CD8-positive, alpha-beta T cell (primary cell): ENCODE measurements at places on chromosomes 2 and 18.

- no peak for DNase-seq
Measured at GRCh38 chr2:52292801-52293200, 1260.9 kb upstream of the NRXN1 start.

- DNase-seq: no peak
Measured at GRCh38 chr2:152565884-152566727, 151.2 kb downstream of the PRPF40A start.

GRCh38 chr2:134452042-134452733 is 198.3 kb downstream of the MGAT5 start:
- DNase-seq: no peak

DNA sequence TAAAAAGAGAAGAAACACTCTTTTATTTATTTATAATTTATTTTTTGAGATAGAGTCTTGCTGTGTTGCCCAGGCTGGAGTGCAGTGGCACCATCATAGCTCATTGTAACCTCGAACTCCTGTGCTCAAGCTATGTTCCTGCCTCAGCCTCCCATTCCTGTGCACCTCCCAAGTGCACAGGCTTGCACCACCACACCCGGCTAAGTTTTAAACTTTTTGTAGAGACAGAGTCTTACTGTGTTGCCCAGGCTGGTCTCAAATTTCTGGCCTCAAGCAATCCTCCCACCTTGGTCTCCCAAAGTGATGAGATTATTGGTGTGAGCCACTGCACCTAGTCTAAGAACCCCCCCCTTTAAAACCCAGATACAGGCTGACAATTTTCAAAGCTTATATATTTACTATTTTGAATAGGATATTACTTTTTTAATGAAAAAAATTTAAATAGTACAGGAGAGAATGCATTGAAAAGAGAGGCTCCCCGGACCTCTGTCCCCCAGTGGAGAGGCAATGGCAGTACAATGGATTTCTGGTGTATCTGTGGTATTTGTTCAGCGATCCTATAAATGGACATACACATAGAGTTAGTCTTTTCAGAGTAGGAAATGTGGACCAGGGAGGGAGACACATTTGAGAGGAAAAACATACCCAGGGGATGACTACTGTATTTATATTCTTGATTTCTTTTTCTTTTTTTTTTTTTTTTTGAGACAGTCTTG is 48.1 kb upstream of the CNOT11 start:
- no peak for DNase-seq

GRCh38 chr2:65662654-65663432 is 230.4 kb upstream of the SPRED2 start:
- no peak for DNase-seq

DNA sequence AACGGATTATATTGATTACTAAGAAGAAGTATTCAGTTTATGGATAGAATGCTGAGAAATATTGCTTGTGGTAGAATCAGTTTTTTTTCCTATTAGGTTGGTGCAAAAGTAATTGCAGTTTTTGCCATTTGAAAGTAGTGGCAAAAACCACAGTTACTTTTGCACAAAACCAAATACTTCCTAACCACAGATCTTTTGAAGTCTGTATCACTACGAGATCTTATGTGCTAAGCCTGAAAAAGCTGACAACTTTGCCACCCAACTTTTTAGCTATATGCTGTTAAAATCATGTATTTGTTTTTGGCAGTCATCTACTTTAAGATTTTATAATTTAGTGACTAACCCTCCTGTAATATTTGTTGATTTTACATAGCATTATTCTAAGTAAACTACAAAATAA is 24.6 kb downstream of the DNAJC10 start:
- DNase-seq: no peak

DNA sequence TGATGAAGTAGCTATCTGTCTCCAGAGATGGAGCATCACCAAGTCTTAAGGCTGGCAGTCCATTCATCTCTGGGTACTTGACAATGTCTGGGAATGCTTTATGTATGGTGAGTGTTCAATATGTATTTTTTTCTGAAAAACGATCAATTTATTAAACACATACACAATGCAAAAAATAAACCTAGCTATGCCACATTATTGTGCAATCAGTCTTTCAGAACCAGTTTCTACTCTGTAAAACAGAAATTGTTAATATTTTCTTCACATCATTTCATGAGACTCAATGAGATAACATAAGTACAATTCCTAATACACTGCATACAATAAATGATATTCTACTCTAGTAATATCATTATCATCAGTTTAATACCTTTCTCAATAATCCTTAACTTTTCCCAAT is 122.5 kb downstream of the PIGN start:
- DNase-seq: no peak

DNA sequence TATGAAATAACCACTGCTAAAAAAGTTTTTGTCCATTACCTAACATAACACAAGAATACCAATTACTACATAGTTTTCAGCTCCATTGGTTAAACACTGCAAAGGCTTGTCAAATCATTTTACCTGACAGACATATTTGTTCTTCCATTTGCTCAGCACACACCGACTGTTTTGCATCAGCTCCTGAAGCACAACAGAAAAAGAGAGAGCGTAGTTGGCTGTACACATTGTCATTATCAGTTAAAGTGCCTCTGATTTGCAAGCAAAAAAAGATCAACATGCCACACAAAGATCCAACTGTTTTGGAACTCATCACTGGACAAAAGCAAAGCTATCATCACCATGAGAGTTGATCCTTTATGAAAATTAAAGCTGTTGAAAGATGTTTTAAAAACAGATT is 103.8 kb downstream of the WDPCP start:
- no peak for DNase-seq

GRCh38 chr2:24886691-24887304 is 33.2 kb downstream of the ADCY3 start:
- DNase-seq: no peak

GRCh38 chr2:216233281-216233995 is 124.3 kb downstream of the XRCC5 start:
- no peak for DNase-seq

DNA sequence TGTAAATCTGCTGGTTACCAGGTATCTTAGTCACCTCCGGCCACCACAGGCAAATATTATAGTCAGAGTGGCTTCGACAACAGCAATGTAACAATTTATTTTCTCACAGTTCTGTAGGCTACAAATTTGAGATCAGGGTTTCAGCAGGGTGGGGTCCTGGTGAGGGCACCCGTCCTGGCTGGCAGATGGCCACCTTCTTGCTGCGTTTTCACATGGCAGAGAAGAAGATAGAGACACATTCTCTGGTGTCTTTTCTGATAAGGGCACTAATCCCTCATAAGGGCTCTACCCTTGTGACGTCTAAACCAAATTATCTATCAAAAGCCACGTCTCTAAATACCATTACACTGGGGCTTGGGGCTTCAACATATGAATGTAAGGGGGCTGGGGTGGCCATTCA is 843.2 kb upstream of the FANCL start:
- DNase-seq: no peak

GRCh38 chr2:74267068-74267467 is 68.7 kb downstream of the MTHFD2 start:
- DNase-seq: peak; percentile 36

- no peak for DNase-seq
Measured at GRCh38 chr2:119788752-119789151, 29.0 kb downstream of the PTPN4 start.

DNA sequence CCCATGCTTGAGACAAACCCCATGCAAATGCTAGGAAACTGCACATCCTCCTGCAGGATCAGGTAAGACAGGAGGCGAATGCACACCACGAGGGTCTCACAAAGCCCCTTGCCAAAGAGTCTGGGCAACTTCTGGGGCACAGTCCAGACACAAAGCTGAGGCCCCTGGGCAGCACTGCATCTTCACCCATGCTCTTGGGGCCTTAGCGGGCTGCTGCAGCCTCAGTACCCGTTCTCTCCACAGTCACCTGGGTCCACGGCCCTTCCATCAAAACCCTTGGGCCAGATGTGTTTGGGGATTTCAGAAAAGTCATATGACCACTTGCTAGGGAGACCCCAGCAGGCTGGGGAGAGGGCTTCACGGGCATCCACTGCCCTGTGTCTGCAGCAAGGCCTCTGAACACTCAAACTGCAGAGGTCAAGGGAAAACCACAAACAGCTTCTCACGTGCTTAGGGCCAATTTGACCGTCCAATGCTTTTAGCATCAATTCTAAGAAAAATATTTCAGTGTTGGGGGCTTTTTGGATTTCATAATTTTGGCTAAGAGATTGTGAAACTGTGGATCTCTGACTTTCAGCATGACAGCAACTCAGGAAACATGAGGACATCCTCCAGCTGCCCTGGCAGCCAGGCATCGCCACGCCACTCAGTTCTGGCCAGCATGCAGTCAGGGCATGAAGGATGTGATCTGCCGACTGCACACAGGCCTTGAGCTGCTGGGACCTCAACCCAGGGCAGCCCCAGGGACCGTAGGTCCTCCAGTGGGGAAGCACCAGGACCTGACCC is 20.0 kb downstream of the PASK start:
- no peak for DNase-seq

DNA sequence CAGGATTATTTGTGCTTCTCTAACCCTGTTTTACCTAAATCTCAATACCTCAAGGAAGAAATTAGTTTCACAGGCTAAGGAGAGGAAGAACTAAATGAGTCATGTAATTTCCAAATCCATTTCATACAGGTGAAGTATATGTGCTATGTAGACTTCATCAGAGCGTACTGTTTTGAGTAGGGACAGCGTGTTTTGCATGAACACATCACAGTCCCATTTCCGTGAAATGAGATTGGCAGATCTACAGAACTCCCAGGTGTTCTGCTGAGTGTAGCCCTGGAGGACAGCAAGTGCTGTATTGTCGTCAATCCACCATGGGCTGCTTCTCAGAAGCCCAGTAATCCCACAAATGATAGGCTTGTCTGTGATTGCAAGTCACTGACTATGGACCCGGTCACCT is 97.7 kb downstream of the XRCC5 start:
- DNase-seq: no peak

DNA sequence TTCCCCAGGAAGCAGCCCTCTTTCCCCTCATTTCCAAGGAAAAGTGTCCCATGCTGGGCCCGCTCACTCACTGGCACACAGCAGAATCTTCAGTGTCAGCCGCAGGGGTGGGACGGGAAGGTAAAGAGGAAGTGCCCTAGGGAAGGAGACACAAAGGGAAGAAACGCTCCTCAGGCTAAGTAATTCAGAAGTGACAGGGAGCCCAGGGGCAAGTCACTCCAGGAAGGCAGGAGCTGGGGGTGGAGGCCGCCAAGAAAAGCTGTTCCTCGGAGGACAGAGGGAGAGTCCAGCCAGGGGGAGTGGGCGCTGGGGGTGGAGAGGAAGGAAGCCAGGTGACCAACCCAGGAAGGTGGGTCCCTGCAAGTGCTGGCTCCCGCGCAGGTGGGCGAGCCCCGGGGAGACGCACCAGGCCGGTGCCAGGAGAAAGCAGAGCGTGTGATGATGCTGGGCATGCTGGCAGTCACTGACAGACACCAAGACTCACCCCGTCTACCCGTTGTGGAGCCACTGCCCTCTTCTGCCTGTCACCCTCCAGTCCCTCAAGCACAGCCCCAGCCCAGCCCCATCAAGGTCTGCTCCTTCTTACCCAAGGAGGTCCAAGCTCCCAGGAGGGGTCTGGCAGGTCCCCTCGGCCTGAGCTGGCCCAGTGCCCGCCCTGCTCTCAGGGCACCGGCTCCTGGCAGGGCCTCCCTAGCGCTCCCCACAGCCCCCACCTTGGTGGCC is 21.7 kb downstream of the HDAC4 start:
- no peak for DNase-seq

- DNase-seq: no peak
Measured at GRCh38 chr2:47935071-47935470, 28.8 kb upstream of the FBXO11 start.

- no peak for DNase-seq
Measured at GRCh38 chr18:78979056-78979729, 425 bp upstream of the SALL3 start.

- DNase-seq: no peak
Measured at GRCh38 chr2:11552260-11552638, 18.4 kb downstream of the GREB1 start.

GRCh38 chr2:201769666-201770373 is 10.9 kb downstream of the ALS2 start:
- DNase-seq: no peak

DNA sequence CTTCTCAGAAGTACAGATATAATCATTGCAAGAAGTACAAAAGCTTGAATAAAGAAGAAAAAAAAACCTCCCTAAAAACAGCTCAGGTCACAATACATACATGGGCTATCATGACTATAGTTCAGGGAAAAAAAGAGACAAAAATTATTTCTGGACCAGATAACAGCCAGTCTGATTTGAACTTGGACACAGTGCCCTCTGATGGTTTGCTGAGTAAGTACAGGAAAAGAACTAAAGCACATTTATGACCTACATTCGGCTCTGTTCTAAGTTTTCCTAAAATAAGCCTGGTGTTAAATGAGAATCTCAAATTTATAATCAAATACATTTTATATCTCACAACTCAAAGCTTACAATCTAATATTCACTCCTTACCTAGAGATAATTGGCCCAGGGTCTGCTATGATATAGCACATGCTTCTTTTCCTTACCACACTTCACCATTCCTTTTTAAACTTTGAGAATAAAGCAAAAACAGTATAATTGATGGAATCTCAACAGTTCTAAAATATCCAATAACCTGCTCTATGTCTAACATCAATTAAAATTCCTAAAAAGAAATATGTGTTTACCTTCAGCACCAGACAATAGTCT is 81.1 kb downstream of the RAPH1 start:
- DNase-seq: peak; percentile 65

DNA sequence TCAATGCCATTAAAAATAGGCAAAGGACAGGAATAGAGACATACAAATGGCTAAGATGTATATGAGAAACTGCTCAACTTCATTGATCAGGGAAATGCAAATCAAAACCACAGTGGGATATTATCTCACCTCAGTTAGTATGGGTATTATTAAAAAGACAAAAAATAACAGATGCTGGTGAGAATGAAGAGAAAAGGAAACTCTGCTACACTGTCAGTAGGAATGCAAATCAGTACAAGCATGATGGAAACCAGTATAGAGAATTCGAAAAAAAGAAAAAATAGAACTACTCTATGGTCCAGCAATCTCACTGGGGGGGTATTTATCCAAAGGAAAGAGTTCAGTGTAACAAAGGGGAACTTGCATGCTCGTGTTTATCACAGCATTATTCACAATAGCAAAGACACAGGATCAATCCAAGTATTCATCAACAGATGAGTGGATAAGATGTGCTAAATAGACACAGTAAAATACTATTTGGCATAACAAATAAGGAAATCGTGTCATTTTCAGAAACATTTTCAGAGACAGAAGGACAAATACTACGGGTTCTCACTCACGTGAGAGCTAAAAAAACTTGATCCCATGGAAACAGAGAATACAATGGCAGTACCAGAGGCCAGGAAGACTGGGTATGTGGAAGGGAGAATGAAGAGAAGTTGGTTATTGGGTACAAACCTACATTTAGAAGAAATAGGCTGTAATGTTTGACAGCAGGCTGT is 60.6 kb downstream of the CCDC74A start:
- no peak for DNase-seq

GRCh38 chr2:127707890-127708648 is 6.8 kb downstream of the SFT2D3 start:
- no peak for DNase-seq

GRCh38 chr2:36801088-36801487 is 104.6 kb downstream of the VIT start:
- no peak for DNase-seq
